Jurkat, Clone E6-1 (cell line): ENCODE measurements at places on chromosomes 7 and 10.

DNA sequence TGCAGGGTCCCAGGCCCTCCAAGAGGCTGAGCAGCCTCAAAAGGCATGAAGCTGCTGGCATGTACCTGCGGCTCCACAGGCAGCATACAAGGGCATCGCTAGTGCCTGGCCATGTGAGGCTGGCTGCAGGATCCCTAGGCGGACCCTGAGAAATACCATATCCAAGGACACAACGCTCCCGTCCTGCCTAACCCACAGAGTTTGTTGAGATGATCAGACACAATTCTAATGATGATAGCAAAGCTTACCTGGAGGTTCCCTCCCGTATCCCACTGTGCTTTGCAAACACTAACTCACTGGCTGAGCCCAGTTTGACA is 17.3 kb downstream of the CLRN3 start:
- no peak for DNase-seq

DNA sequence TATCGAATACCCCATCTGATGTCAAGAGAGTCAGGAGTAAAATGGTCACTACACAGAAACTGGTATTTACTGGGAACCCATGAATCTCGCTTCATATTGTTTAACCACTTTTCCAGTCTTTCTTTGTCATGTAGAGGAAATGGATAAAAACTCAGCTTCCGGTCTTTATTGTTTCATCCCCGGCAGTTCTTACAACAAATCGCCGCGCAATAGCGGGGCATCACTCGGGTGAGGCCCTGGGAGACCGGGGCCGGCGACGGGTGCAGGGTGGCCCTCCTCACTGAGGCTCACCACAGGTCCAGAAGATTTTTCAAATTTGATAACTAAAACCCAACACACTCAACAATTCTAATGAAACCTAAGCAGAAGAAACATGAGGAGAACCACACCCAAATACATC is 35.6 kb upstream of the PTPRN2 start:
- DNase-seq = no peak

GRCh38 chr10:96188916-96189315 is 58.8 kb downstream of the ZNF518A start:
- DNase-seq = no peak

- DNase-seq = no peak
These were observed 103.0 kb upstream of the LSM8 start for GRCh38 chr7:118080947-118081346.

DNA sequence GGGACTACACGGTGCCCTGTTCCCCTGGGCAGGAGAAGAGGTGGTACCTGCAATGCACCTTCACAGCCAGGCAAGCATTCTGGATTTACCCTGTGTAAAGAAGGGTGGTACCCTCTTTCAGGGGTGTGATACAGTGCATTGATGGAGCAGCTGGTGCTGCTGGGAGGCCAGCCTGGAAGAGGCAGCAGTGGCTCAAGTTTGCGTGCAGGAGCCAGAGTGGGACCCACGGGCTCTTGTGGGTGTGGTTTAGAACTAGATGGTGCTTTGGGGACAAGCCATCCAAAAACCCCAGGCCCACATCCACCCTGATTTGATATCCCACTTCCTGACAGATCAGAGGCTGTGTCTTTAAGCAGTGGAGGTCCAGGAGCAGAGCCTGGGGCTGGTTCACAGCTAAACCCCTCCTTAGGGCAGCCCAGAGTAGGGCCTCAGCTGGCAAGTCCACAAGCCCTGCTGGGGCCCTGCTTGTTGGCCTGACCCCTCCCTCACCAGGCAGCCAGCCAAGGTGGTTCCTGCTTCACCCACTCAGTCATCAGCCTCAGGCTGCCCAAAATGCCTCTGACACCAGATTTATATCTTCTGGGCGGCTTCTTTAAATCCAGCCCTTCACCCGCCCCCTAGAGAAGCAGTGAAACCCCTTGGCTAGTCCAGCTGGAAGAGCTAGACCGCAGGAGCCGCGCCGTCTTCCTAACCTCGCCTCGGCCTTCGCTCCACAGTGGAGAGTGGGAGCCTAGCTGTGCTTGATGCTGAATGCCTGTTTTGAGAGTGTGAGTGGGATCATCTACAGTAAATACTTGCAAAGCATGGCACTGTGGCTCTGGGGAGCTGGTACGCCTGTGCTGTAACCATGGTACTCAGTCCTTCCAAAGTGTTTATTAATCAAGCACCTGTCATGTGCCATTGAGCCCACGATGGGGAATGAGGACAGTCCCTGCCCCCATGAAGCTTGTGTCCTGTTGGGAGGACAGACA is 1.4 kb upstream of the ASIC3 start:
- DNase-seq = no peak

- DNase-seq = no peak
These were observed 33.2 kb downstream of the HIF1AN start for GRCh38 chr10:100568912-100569311.

DNA sequence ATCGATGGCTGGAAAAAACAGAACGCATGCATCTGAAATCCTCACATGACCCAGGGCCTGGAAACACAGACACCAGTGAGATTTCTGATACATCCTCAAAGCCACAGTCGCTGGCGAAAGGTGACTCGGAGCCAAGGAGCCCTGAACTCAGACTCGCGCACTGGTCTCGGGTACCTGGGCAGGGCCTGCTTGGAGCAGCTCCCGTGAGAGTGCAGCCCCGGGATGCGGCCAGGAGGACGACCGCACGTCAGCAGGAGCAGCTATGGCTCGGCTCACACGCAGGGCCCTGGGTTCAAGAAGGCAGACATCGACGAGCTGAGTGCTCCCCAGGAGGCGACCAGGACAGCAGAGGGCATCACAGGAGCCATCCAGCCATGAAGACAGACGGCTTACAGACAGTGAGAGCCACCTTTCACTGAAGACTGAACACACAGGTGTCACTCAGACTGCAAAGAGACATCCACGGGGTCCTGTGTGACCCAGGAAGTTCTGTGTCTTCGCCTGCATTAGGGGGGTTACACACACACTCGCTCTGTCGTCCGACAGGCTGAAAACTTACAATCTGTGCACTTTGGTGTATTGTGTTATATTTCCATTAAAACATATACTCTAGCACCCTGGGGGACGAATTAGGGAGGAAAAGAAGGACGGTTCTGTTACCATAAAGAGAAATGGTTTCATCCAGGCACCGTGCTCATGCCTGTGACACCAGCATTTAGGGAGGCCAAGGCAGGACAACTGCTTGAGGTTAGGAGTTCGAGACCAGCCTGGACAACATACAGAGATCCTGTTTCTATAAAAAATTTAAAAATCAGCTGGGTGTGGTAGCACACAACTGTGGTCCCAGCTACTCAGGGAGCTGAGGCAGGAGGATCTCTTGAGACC is 227.7 kb downstream of the MAD1L1 start:
- no peak for DNase-seq

DNA sequence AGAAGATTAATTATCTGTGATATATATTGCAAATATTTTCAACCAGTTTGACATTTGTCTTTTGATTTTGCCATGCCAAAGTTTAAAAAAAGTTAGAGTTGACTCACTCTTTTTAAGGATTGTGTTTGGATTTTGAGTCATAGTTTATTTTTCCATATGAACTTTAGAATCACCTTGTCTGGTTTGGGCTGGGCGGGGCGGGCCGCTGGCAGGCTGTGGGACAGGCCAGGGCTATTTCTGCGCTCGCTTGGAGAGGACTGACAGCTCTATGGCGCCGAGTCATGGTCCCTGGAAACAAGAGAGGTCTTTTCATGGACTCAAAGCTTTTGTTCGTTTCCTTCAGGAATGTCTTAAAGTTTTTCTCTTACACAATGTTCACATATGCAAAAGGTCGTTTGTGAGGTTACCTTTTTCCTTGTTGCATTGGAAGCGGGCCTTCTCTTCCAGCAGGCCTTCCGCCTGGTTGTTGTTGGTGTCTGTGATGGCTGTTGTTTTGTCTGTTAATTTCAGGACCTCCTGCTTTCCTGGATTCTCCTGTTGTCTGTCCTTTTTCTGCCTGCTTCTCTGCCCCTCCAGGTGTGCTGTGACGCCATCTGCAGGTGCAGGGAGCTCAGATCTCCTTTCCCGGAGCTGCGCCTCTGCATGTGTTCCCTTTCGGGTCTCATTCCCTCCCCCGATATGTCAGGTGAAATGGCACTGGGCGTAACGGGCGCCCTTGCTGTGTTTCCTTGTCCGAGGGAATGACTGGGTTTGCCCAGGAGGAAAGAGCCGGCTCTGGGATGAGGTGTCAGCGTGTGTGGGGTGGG is 53.8 kb downstream of the INPP5A start:
- no peak for DNase-seq

DNA sequence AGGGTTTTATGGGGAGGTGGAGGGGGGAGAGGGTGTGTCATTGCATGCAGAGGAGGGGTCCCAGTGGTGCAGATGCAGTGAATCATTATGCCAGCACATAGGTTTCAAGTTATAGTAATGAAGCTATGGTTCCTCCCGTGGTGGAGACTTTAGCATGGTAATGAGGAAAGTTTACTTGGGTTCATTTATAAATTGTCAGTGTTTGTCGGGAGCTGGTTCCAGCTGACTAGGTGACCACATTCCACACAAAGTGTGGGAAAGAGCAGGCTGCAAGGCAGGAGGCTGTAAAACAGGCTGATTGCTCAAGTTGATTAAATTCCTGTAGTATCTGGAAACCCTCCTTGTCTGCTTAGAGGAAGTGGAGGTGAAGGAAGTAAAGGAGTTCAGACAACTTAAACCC is 78.9 kb downstream of the SRI start:
- no peak for DNase-seq

GRCh38 chr7:157930441-157930840 is 593.6 kb downstream of the DNAJB6 start:
- no peak for DNase-seq

DNA sequence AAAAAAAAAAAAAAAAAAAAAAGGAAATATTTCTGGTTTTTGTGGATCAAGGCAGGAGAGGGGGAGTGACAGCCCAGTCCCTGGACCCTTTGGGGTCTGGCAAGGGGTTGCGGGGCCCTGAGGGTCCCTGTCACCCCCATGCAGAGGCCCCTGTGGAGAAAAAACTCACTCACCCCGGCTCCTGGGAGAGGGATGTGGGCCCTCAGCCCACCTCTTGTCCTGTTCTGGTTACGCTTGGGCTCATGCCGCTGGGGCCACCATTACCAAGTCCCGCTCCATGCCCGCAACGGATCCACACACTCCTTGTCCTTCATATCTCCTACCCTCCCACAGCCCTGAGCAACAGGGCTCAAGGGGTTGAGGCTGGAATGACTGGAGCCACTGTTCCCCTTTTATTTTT is 1.0 kb upstream of the TMEM184A start:
- DNase-seq = no peak

- no peak for DNase-seq
These were observed 232.1 kb upstream of the LYZL1 start for GRCh38 chr10:29056729-29057128.

DNA sequence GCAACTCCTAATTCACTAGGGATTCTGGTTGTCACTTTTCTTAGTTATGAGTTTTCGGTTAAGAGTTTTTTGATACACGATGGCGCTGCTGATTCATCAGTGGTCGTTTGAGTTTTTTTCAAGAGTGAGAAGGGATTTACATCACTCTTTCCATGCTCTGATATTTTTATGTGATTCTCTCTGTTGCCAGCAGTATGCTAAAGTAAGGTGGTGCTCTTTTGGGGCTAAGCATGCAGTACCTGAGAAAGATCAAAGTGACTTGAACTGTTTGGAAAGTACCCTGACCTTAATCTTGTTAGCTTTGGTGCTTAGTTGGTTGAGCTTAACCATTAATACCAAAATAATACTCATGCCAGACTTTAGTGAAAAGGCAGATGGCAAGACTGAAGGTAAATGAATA is 28.1 kb downstream of the STAMBPL1 start:
- no peak for DNase-seq

DNA sequence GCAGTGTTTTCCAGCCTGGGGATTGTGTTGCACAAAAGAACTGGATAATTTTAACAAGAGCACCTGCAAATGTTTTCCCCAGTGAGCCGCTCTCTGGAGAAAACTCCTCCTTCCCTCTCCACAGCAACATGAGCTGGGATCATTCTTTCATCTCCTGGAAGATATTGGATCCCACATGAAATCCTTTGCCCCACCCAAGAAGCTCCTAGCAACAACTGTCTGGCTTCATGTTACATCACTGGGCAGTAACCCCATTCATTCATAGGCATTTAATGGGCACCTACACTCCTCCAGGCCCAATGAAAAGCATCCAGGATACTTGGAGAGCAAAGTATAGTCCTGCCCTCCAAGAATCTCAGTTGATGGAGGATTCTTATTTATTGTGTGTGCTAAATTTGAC is 27.2 kb downstream of the LSM5 start:
- DNase-seq = no peak

DNA sequence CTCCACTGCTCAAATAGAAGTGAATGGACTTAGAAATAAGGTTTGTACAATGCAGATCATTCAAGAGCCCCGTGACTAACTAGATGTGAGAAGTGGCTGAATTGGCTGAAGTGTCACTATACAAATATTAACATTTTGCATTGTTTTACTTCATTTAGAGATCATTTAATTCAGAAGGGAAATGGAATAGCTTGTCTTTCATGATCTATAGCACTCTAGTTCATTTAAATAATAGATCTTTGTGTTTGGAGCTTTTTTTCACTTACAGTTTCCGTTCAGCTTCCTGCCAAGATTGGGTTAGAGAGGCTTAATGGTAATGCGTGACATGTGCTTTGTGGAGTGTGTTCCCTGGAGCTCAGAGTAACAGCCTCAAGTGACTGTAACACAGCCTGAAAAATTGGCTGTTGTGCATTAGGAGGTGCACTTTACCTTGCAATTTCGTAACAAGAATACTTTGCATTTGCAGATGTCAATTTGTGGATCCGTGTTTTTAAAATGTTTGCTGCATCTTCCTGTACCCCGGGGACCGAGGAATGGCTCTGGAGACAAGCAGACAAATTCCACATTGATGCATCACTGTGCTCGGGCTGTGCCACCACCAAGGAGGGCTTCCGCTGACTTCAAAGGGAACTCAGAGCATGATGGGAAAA is 170.3 kb downstream of the NRP1 start:
- DNase-seq = no peak

DNA sequence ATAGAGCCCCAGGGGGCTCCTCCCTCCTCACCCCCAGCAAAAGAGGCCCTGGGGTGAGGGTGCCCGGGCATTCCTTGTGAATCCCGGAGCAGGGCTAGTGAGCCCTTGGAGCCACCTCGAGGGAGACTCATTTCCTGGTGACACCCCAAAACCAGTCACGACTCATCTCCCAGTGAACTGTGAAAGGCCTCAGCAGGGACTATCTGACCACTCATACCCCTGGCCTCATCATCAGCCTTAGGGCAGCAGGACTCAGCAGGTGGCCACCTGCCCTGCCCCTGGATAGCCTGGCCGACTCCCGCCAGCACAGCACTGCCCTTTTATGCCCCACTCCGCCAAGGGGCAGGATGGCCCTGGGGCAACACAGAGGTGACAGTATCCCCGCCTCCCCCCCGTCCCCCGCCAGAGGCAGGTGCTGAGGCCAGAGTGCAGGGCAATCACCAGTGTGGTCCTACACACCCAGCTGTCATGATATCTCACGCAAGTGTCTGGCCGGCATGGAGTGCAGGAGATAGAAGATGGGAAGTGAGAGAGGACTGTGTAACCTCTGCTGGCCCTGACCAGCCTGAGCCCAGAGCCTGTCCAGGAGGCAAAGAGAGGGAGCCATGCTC is 3.2 kb downstream of the SNCG start:
- DNase-seq = no peak
